ENCODE measurements at places on chromosomes 5 and 9. TPM values are rescaled to one million over a fixed set of nuclear protein-coding genes. Genes with fewer than 3 reads are reported as not detected.

Gene FAM78A
- 45.9 TPM for polyA plus RNA-seq

DNA sequence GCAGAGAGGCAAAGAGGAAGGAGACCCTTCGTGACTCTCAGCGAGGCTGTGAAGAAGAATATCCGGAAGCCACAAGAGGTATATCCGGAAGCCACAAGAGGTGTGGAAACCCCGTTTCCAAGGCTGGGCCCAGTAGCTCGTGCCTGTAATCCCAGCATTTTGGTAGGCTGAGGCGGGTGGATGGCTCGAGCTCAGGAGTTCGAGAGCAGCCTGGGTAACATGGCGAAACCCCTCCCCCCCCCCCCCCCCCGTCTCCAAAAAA lies 612 bp upstream of the BBLN start:
- DNase-seq = no peak

GRCh38 chr9:89153232-89154017 lies 25.2 kb downstream of the SHC3 start:
- peak; percentile 85 for DNase-seq

Gene IL13
- polyA plus RNA-seq = 0.06 TPM

GRCh38 chr9:85914108-85914507 lies 26.8 kb upstream of the NAA35 start:
- DNase-seq = no peak

DNA sequence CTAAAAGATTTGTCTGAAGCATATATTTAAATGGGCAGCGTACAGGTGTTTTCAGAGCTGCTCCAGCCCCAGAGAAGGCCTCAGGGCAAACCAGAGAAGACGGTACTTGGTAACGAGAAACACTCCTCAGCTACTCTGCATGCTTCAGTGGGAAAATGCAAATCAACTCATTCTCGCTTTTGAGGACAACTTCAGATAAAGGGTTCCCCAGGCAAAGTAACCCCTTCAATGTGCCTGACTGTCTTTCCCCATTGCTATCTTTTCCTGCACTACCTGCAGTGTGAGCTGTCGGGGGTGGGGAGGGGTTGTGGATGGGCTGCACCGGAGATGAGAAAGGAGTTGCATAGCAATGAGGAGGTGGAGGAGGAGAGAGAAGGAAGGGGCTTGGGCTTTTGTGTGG lies 339.7 kb upstream of the CLINT1 start:
- DNase-seq = no peak

GRCh38 chr5:149719666-149720065 lies 10.4 kb upstream of the PPARGC1B start:
- no peak for DNase-seq

GRCh38 chr5:94863951-94864350 lies 245.5 kb downstream of the SLF1 start:
- DNase-seq = no peak

Gene CAMLG
- polyA plus RNA-seq = 14.7 TPM

DNA sequence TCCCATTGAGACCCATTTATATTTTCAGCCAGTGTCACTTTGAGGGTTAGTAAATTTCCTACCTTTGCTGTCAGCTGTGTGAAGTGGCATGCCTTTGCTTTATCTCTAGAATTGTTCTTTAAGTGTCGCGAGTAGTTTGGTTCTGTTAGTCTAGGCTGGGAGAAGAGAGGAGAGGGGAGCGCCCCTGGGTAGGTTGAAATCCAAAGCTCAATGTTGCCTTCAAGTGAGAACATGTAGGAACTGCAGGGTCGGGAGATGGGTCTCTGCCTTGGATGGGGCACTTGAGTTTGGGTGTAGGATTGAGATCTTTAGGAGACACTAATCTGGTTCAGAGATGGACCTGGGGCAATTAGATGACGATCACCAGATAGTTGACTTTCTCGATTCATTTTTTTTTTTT lies 46.3 kb downstream of the STC2 start:
- no peak for DNase-seq

GRCh38 chr5:137563646-137564397 lies 64.7 kb upstream of the SPOCK1 start:
- DNase-seq = peak; percentile 95

Data from endothelial cell of umbilical vein (primary cell).